ENCODE measurements at places on chromosomes 2 and 18.
A peak's percentile ranks its signal among the peaks of the same experiment; 100 is the strongest.

DNA sequence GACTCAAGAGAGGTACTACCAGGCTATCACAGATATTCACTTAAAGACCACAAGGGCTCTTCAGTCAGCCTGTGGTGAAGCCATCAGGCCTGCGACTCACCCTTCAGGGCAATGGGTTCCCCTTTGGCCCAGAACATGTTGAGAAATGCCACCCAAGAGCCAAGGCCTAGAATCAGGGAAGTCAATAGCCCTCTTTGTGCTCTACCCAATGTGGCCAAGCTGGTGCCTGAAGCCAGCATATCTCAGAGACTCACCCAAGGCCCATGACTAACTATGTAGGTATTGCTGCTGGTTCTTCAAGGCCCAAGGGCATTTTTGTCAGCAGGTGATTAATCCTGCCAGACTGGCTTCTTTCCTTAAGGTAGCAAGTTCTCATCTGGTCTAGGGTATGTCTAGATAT lies 338.9 kb upstream of the SETBP1 start:
- no peak for DNase-seq

GRCh38 chr2:217166241-217166850 lies 306.5 kb upstream of the TNP1 start:
- DNase-seq = peak; percentile 13

- peak; percentile 7 for DNase-seq
These were observed 634 bp downstream of the MTIF2 start for GRCh38 chr2:55268288-55268906.

GRCh38 chr2:66721776-66722175 lies 286.9 kb downstream of the MEIS1 start:
- no peak for DNase-seq

DNA sequence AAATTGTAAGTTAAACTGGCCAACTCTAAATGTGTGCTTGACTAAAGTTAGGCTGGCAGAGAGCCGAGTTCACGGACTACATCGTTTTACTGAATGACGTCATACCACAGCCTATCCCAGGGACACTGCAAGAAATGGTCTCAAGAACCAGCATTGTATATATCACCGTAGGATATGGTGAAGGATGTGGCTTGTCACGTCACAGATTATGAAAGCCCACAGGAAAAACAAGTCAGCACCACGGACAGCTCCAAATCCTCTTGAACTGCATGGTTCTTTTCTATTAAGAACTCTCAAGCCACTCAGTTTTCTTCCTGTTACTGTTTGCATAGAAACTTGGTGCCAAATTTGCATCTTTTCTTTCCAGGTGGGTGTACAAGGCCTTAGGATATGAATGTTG lies 85.1 kb upstream of the ACAA2 start:
- no peak for DNase-seq

GRCh38 chr2:180657054-180657453 lies 323.4 kb upstream of the UBE2E3 start:
- no peak for DNase-seq

DNA sequence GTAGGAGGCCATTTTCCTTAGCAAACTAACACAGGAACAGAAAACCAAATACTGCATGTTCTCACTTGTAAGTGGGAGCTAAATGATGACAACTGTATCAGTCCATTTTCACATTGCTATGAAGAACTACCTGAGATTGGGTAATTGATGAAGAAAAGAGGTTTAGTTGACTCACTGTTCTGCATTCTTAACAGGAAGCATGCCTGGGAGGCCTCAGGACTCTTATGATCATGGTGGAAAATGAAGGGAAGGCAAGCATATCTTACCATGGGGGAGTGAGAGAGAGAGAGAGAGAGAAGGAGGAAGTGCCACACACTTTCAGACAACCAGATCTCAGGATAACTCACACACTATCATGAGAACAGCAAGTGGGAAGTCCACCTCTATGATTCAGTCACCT lies 105.3 kb downstream of the PARD3B start:
- DNase-seq = no peak

- no peak for DNase-seq
These were observed 18.2 kb upstream of the CALCRL start for GRCh38 chr2:187466129-187466792.

- DNase-seq = no peak
These were observed 463.7 kb upstream of the RGPD4 start for GRCh38 chr2:107362993-107363392.

- DNase-seq = no peak
These were observed 296.7 kb upstream of the ATP5MC3 start for GRCh38 chr2:175478096-175478768.

DNA sequence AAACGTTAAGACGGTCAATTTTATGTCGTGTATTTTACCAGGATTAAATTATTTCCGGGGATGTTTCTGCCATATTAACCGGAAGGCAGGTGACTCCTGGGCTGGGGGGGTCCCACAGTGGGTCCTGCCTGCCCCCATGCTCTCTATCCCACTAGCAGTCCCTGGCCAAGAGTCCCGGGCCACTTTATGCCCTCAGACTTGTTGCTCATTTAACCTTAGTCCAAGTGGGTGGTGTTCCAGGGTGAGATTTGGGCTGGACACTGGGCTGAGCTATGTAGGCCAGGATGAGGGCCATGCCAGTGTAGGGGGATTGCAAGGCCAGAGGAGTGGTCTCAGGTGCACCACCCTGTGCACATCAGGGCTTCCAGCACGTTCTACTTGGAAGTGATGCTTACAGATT lies 24.1 kb downstream of the TWIST2 start:
- no peak for DNase-seq

DNA sequence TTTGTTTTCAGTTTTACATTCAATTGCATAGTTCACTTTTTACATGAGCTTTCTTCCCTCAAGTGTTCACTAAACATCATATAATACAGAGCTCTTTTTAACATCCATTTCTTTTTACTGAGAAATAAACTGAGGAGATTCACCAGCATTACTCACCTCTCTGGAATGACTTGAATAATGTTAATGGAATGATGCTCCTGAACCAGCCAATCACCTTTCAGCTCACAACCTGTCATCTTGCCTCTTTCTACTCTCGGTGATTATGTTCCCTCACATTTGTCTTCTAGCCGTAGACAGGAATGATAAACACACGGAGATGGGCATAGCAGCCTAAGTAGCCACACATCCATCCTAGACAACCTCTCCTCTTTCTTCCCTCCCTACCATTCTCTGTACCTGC lies 301.7 kb downstream of the PAX3 start:
- no peak for DNase-seq

DNA sequence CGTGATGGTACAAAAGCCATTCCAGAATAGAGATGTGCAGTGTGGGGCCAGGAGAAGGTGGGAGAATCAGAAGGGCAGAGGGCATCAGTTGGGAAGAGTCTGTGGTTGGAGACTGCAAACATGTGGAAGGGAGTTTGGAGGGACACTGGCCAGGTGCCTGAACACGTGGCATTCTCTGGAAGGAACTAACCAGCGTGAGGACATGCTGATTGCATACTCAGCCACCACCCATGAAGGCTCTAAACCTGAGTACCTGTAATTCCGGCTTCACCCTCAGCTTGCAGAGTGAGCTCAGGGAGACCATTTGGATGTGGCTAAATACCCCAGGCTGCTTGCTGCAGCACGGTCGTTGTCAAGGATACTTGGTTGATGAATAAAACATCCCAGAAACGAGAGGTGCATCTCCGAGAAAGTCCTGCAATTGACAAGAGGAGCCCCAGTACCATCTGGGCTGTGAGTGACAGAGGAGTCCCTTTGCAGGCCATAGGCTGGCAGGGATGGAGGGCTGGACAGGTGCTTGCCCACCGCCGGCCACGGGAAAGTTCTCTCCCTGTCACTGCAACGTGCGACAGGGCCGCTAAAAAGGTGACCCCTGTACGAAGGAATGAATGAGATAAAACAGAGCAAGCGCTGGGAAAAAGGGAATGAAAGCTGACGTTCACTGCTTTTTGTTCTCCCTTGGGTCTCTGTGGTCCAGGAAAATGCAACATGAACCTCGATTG lies 5.0 kb downstream of the ACKR3 start:
- no peak for DNase-seq

- DNase-seq = no peak
These were observed 7.4 kb downstream of the UGT1A6 start for GRCh38 chr2:233700028-233700635.
